Lower leg skin (tissue), 4 donors: ENCODE measurements at places on chromosomes 13 and 19.

GRCh38 chr13:110511509-110512181, 49.9 kb downstream of the RAB20 start:
- no peak for DNase-seq

GRCh38 chr19:51491586-51491985, 10.0 kb downstream of the SIGLEC12 start:
- peak; percentile 50 for DNase-seq

DNA sequence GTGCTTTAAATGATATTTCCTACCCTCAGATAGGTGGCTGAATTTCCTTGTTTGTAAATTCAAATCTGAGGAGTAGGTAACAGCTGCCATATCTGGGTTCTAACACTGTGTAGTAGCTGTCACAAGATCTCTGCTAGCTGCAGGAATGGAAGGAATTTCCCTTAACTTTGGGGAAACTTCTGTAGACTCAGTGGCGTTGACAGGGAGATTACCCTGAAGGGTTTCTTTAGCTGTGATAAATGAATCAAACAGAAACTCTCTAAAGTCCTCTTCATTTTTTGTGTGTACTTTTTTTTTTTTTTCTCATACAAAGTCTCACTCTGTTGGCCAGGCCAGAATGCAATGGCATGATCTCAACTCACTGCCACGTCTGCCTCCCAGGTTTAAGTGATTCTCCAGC, 5.3 kb upstream of the EPSTI1 start:
- no peak for DNase-seq

DNA sequence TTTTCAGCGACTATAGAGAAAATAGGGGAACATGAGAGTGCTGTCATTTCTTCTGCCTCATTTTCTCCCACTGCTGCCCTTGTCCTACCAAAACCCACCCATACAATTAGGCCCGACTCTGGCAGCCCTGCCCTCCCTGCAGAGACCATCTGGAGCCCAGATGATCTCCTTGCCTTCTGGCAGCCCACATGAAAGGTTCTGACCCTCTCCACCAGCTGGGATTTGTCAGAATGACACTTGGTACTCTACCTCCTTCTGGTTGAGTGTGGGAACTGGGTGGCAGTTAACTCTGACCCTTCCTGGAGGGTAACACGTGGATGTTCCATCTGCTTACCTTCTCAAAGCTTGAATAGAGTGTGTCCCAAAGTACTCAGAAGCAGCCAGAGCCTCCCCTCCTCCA, 21.0 kb upstream of the SIAH3 start:
- no peak for DNase-seq

DNA sequence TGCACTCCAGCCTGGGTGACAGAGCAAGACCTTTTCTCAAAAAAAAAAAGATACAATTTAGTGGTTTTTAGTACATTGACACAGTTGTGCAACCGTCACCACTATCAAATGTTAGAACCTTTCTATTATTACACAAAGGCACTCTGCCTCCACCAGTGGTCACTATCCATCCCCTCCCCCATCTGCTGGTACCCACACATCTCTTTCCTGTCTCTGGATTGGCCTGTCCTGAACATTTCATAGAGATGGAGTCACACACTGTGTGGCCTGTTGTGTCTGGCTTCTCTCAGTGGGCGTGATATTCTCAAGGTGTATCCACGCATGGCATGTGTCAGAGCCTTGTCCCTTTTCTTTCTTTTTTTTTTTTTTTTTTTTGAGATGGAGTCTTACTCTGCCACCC, 11.2 kb downstream of the KDM4B start:
- no peak for DNase-seq

DNA sequence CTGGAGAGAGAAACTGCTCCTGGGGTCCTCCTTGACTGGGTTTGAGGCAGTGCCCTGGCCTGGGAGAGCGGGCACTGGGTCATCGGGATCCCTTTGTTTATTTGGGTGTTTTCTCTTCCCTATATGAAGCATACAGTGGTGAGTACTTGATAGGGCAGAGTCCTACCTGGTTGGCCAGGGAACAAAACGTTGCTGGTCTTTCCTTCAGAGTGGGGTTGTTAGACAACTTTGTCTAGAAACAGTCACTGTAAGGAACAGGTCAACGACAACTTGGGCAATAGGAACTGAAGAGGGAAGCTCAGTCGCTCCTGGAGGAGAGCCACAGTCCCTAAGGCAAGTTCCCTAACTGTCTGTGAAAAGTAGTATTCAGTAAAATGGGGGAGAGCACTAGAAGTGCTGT, 550 bp upstream of the OLFM4 start:
- DNase-seq = no peak

- no peak for DNase-seq
These were observed 117.9 kb downstream of the STOML3 start for GRCh38 chr13:38872693-38873092.

DNA sequence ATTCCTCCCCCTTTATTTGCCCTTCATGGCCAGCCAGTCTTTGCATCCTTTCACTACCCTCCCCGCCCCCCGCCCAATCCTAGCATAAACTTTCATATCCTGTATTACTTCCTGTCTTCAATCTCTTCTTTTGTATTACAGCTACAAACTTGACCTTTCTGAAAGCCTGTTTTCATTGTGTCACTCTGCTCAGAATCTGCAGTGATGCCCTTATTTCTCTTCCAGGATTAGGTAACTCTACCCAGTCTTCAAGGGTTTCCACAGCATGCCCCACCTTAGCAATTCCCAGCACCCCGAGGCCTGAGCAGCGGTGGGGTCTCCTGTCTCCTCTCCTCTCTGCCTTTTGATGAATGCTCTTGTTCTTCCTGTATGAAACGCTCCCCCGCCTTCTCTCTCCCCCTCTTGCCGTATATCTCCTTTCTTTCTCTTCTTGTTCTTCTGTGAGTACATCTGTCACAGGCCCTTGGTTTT, 145.6 kb downstream of the SHISA2 start:
- no peak for DNase-seq

GRCh38 chr13:49053215-49053614, 77.5 kb downstream of the FNDC3A start:
- no peak for DNase-seq

GRCh38 chr19:51294977-51295375, 16.5 kb upstream of the IGLON5 start:
- DNase-seq = peak; percentile 50

- DNase-seq = no peak
These were observed 2.5 kb downstream of the ITPKC start for GRCh38 chr19:40719414-40719894.

GRCh38 chr19:55683449-55684261, 8.6 kb downstream of the EPN1 start:
- DNase-seq = no peak

DNA sequence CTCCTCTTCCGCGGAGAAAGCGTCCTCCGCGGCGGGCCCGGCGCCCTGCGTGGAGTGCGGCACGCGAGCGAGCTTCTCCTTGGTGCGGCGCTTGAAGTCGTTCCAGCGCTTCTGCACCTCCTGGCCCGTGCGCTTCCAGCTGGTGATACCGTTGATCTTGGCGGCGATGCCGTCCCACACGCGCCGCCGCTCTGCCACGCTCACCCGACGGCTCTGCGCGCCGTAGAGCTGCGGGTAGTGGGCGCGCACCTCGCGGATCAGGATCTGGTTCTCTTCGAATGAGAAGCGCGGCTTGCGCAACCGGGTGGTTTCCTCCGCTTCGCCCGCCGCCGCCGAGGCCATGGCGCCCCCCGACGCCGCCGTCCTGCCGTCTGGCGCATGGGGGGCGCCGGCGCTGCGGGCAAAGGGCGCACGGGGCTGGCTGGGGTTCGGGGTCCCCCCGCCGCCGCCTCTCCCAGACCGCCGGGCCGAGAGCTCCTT, 941 bp downstream of the MYPOP start:
- no peak for DNase-seq

GRCh38 chr19:10812902-10813404, 23.1 kb downstream of the TMED1 start:
- peak; percentile 36 for DNase-seq

DNA sequence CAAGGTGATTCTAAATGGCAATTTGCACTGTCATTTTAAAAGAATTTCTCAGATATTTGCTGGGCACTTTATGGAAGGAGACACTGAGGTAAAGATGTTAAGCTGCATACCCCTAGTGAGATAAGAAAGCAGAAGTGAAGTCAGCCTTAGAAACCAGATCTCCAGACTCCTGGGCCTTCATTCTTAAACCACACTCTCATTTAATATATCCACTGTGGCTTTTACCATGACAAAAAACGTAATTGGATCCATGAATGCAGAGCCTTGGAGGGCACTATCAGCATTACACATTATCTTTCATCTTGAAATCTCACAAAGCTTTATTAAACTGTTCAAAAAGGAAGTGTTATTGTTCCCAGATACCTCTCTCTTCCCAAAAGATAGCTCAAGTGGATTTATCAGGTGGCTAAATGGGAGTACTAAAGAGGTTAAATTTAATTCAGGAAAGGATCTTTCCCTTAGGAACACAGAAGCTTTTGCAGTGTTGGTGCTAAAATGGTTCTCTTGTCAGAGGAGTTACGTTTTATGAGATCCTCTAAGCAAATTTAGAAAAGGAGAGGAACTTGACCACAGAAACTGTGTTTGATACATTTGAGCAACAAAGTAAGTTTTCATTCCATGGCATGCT, 1060.4 kb downstream of the EFNB2 start:
- no peak for DNase-seq

DNA sequence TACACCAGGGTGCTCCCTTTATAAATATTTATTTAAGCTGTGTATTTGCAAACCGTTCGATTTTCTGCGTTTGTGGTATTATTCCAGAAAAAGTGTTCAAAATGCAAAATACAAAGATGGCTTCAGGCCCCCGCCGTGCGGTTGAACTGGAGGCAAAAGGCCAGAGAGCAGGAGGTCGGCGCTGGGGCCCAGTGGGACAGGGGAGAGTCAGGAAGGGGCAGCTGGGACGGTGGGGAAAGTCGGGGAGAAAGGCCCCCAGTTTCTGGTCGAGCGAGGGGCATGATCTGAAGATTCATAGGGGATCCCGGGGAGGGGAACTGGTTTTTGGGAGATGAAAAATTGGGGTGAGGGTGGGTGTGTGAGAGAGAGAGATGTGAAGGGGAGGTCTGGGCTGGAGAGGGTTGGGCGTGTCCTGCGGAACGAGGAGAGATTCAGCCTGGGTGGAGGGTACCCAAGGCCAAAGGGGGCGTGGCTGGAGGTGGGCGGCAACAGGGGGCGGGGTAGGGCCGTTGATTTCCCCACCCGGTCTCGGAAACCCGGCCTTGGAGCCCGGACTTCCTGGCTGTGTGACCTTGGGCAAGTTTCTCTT, 678 bp downstream of the ISOC2 start:
- DNase-seq = peak; percentile 85

DNA sequence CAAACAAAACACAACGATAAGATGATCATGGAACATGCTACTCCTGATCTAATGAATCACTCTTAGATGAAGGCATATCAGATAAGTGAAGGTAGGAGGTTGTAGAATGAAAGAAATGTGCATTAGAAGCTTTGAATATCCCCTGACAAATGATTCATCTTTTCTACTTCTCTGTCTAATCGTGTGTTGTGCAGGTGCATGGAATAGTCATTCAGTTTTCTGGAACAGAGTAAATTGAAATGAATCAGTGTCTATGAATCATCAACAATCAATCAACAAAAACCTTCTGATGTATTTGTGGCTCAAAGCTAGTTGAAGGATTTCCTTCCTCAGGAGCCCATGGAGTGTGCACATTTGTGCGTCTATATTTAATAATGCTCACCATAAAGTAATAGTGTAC, 1290.4 kb upstream of the PCDH20 start:
- no peak for DNase-seq

- DNase-seq = peak; percentile 21
These were observed 546 bp upstream of the ZNF546 start for GRCh38 chr19:39996218-39996810.

GRCh38 chr19:41362143-41362847, 1.7 kb downstream of the B9D2 start:
- no peak for DNase-seq

GRCh38 chr19:10368101-10368803, 12.1 kb downstream of the TYK2 start:
- DNase-seq = no peak

- no peak for DNase-seq
These were observed 454.9 kb downstream of the FOXO1 start for GRCh38 chr13:40211586-40211968.

- DNase-seq = no peak
These were observed 4.7 kb upstream of the CD79A start for GRCh38 chr19:41872384-41872774.

DNA sequence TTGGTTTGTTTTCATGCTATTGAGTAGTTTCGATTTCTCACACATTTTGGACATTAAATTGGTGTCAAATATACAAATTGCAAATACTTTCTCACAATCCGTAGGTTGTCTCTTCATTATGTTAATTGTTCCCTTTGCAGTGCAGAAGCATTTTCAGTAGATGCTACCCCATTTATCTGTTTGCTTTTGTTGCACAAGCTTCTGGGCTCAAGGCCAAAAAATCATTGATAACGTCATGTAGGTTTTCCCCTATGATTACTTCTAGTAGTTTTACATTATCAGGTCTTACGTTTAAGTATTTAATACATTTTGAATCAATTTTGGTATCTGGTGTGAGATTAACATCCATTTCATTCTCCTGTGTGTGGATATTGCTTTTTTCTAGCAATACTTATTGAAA, 14.0 kb upstream of the ZNF347 start:
- DNase-seq = no peak

GRCh38 chr13:77555246-77555645, 19.7 kb downstream of the SCEL start:
- DNase-seq = no peak

DNA sequence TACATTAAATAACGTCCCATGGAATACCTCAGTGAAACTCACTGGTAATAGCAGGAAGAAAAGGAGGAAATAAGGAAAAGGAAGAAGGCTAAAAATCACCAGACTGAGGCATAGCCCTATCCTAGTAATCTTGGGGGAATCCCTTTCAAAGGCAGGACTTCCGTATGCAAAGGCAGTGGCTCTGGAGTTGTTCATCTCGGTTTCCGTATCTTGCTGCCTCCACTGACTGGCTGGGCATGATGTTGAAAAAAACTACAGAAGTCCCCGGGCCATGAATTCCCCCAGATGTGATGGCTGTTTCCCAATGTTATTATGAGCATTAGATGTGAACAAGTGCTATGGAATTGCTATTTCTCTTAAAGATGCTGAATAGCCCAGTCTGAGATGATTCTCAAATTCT, 5.5 kb downstream of the FPR2 start:
- DNase-seq = no peak

DNA sequence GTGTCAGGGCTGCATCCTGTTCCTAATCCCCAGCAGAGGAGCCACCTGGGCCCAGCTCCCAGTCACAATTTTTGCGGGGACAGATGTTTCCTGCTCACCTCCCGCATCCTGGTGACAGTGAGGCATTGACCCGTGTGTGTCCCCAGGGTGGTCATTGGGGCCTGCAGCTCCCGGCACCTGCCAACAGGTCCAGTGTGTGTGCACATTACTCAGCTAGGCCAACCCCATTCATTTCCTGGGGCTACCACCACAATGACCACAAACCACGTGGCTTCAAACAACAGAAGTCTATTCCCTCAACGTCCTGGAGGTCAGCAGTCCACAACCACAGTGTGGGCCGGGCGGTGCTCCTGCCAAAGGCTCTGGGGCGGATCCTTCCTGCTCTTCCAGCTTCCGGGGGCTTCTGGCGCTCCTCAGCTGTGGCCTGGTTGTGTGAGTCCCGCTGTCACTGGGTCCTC, 11.9 kb upstream of the F2RL3 start:
- no peak for DNase-seq
